EL (cell line): ENCODE measurements at places on chromosomes 6 and 20.

DNA sequence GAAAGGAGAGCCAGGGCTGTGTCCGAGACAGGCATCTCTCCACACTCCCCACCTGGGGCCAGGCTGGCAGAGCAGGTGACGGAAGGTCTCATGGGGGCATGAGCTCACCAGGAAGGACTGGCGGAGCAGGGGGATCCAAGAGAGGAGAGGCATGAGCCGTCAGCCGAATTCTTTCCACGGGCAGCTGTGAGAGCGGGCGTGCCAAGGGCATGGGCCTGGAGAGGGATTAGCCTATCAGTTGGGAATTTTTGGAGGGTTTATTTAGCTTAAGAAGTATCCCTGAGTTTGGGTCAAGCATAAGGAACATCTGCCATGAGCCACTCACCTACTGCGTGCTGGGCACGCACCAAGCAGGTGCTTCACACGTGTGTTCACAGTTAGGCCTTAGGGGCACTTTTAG lies 60.2 kb upstream of the ZNFX1 start:
- no peak for DNase-seq

DNA sequence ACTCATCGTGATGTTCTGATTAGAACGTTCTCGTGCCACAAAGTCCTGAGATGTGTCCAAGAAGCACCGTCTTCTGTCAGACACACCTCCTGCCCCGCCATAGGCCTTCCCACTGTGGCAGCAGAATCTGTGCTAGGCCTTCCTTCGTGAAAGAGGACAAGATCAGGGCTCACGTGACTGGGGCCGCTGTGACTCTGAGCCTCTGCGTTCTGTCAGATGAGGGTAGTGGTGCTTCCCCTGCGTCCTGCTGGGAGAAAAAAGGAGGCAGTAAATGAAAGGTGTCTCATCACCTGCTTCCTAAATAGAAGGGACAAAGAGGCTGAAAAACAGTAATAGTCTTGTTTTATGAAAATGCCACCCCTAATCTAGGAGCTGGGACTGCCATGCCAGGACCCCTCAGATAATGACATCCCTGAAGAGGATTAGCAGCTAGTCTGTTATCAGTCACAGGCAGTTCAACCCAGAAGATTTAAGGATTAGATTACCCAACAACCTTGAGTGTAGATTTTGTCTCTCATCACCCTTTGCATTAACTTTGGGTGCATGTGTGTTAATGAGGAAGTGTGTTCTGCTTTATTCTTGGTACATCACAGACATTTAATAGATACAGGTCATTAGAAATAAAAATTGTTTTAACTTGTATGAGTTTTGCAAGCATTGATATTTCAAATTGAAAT lies 4.1 kb downstream of the DNAJC5 start:
- no peak for DNase-seq

GRCh38 chr6:3433005-3433404 lies 23.8 kb downstream of the SLC22A23 start:
- no peak for DNase-seq

DNA sequence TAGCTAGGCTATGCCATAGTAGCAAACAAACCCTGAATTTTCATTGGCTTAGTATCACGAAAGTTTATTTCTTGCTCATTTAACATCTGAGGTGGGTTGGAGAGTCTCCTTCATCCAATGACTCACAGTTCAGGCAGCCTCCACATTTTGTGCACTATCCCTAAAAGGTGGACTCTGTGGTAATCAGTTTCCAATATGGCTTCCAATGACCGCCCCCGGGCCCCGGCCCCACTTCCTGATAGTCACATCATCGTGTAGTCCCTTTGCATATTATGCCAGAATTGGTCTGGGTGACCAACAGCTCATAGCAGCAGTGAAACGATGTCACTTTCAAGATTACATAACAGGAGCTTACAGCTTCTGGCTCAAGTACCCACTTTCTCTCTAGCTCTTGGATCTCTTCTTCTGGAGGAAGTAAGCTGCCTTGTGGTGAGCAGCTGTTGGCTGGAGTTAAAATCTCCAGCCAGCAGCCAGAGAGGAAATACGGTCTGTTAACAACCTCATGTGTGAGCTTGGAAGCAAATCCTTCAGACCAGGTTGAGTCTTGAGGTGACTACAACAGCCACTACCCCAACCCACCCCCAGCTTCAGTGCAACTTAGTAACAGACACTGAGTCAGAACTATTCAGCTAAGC lies 7.8 kb downstream of the HCRTR2 start:
- no peak for DNase-seq

DNA sequence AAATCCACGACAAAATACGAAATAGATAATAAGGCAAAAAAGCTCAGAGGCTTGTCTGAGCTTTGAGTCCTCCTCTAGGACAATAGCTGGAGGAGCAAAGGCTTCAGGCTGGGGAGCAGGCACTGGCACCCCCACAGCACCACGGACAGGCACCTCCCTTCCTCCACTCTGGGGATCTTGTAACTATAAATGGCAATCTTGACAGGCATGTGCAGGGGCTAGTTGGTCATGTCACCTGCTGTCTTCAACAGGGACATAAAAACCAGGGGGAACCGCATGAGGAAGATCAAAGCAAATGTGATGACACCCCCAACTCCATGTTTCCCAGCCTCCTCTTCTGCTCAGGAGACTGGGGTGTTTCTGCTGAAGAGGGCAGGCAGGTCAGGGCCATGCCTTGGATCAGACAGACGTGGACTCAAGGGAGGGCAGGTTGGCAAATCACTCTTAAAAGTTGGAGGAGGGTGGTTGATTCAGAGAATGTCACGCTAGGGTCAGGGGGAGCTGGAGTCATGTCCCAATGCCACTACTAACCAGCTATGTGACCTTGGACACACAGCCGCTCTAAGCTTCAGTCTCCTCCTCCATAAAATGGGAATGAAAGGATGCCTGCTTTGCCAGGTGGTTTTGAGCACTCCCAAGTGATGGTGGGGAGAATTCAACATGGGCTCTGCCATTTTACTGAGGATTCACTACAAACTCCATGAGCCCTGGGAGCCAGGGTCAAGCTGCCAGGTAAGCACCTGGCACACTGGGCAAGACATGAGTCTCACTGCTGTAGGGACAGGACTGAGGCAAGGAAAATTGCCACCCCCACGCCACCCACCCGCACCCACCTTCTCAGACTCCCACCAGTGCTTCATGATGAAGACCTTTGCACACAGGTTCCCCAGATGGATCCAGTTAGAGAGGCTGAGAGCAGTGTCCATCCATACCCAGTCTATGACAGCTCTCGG lies 48.0 kb downstream of the NPEPL1 start:
- no peak for DNase-seq

DNA sequence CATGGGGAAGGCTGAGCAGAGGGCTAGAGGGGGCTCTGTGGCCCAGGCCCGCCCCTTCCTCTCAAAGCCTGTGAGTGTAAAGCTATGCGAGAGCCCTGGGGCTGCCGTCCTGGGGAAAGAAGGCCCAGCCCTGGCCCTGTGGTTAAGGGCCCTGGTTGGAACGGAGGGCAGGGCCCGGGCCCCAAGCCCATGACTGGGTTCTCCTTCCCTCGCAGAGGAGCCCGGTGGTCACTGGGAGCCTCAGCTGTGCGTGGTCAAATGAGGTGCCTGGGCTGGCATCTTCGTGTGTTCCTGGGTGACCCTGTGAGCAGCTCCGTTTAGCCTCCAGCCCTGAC lies 56.0 kb downstream of the SMOC2 start:
- no peak for DNase-seq

GRCh38 chr6:52790861-52791260 lies 12.8 kb downstream of the GSTA1 start:
- DNase-seq, result peak; percentile 43

DNA sequence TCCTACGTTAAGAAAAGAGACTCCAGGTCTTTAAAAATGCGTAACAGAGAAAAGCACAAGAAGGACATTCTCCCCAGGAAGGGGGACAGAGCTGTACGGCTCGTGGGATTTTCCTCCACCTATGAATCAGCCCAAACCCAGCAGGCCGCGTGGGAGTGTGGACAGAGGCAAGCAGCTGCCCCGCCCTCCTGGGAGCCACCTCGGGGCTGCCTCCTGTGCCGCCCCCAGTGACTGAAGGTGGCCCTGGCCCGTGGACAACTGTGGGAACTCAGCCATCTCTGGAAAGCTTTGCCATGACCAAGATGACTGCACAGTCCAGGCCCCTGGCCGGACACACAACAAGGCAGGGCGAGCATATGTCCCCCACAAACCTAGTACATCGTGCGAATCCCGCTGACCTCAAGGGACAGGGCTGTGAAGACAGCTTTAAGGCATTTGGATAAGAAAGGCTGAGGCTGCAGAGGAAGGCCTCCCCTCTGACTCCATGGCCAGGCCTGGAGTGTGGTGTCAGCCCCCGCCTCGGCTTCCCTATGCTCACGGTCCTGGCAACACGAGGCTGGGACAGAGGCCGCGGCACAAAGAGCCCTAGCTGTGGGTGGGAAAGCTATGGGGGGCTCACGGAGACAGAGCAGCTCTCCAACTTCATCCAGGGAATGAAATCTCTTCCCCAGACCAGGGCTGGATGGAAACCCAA lies 26.9 kb downstream of the PXDC1 start:
- peak; percentile 21 for DNase-seq
